ENCODE measurements at places on chromosomes 1 and 21.
A peak's percentile ranks its signal among the peaks of the same experiment; 100 is the strongest.

- no peak for DNase-seq
Observed at GRCh38 chr1:4602462-4603294, 51.7 kb upstream of the AJAP1 start.

DNA sequence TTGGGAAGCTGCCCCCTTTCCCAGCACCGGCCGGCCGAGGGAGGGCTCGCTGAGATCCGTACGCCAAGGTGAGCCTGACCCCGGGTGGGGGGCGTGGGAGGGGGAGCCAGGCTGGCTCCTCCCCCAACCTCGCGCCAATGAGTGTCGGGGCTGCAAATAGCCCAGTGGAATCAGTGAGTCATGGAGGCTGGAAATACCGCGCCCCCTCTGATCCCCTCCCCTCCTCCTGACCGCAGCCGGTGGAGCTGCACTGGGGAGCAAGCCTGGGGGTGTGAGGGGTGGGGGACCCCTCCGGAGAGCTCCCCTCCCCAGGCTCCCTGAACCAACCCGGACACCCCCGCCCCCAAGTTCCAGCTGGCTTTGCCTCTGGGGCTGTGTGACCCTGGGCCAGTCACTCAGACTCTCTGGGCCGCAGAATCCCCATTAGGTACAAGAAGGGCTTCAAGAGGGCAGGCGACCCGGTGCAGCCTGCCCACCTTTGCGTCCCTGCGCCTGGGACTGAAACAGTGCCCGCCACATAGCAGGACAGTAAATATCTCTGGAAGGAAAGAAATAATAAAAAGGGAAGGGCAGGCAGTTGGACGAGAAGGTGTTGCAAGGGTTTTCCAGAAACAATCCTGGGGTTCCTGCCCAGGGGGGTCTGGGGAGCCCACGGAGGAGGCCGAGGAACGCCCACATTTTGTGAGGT lies 4.5 kb downstream of the HSPB7 start:
- peak; percentile 54 for DNase-seq

- DNase-seq: no peak
Observed at GRCh38 chr1:171352554-171352953, 38.6 kb downstream of the FMO4 start.

DNA sequence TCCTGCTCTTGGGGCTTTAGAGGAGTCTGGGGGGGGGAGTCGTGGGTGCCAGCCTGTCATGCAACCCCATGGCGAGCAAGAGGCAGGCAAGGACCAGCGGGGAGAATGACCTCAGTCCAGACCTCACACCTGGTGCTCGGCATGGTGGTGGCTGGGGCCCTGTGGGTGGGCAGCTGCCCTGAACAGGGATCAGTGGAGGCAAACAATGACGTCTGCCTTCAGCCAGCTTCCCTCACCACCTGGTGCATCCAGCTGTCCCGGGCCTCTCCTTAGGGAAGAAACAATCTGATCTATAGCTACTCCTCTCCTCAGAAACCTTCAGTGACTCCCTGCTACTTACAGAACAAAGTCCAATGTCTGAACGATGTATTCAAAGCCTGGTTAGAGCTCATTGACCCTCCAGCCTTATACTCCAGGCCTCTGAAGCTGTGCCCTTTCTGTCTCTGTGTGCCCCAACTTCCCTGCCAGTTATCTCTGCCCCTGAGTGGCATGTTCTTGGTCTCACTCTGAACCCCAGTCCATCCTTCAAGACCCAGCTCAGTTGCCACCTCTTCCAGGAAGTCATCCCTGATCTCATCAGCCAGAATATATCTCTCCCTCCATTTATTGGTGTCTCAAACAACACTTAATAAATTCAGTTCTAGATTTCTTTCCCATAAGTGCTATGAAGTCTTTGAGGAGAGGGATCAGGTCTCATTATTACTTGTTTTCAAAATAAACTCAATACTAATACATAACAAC lies 6.6 kb downstream of the PADI2 start:
- DNase-seq: no peak

- no peak for DNase-seq
Observed at GRCh38 chr1:17002524-17002902, 9.2 kb downstream of the ATP13A2 start.

GRCh38 chr1:27659497-27660299 lies 12.3 kb downstream of the IFI6 start:
- DNase-seq: peak; percentile 86

DNA sequence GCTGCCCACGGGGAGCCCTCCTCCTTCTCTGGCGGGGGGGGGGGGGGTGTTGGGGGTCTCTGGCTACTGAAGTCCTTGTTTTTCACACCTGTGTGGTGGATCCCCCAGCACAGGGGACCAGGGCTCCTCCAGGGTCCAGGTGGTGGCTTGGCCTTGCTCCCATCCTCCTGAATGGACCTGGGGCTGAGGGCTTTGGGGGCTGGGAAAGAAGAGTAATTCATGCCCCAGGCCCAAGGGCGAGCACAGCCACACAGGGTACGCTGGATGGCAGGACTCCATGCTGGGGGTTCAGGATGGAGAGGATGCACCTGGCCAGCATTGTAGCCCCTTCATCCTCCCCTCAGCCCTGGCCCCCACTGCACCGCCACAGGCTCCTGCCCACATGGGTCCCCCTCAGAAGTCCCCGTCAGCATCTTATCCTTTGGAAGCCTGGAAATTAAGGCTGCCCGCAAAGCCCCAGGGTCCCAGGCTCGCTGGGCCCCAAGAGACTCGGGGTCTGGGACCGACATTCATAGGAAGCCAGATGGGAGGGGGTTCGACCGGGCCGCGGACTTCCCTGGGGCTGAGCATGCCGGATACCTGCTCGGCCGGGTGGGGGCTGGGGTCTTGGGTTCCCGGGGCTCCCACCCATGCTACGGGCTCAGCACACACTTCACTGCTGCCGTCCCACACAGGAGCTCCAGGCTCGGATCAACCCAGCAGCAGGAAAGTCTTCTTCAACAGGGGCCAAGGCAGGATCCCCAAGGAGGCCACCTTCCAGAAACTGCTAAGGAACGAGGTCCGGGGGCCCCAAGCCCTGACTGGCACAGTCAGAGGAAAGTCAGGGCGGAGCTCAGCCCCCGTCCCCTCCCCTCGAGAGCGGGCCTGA lies 49.0 kb upstream of the ACTRT2 start:
- DNase-seq: no peak

- no peak for DNase-seq
Observed at GRCh38 chr21:45178070-45178608, 103.8 kb downstream of the ADARB1 start.

- DNase-seq: no peak
Observed at GRCh38 chr1:36829961-36830360, 204.4 kb downstream of the GRIK3 start.

GRCh38 chr1:107124694-107125093 lies 16.1 kb upstream of the NTNG1 start:
- no peak for DNase-seq

GRCh38 chr1:22751124-22751531 lies 40.5 kb downstream of the EPHB2 start:
- no peak for DNase-seq

DNA sequence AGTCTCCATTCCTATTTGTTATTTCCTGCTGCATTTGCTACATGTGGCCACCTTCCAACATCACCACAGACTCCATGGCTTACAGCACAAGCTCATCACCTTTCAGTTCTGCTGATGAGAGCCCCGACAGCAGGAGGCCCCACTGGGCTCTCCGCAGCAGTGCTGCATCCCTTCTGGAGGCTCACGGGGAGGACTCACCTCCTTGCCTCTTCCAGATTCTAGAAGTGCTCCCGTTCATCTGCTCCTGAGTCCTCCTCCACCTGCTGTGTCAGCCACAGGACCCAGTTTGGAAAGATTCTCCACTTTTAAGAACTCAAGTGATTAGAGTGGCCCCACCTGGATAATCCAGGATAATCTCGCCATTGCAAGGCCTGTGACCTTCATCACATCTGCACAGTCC lies 167.6 kb downstream of the PCBP3 start:
- no peak for DNase-seq

DNA sequence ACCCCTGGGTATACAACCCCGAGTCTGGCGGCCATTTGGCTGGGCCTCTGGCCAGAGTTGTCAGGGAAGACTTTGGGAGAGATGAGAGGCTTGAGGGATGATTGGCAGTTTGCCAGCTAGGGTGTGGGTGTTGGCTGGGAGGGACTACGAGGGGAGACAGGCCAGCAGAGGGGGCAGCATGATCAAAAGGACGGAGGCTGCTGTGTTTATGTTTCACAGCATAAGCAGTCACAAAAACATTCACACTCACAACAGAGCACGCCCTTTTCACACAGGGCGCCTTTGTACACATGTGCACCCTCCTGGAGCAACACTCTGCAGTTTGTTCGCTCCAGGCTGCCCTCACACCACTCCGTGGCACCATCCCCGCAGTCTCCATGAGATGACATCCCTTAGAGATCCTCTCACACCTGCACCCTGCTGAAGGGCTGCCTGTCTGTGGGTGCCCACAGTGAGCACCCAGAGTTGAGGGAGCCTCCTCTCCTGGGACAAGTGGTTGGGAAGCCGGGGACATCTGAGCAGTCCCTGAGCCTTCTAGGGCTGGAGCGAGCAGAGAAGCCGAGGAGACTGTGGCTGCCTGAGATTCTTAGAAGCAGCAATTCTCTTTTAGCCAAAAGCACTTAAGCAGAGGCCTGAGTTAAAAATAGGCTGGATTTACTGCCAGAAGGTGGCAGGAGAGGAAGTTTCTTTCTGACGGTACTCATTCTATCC lies 15.4 kb downstream of the EFNA3 start:
- DNase-seq: peak; percentile 71

GRCh38 chr1:57874418-57874877 lies 450.6 kb upstream of the DAB1 start:
- DNase-seq: no peak

- DNase-seq: no peak
Observed at GRCh38 chr1:117113199-117113598, 8.3 kb downstream of the TRIM45 start.

DNA sequence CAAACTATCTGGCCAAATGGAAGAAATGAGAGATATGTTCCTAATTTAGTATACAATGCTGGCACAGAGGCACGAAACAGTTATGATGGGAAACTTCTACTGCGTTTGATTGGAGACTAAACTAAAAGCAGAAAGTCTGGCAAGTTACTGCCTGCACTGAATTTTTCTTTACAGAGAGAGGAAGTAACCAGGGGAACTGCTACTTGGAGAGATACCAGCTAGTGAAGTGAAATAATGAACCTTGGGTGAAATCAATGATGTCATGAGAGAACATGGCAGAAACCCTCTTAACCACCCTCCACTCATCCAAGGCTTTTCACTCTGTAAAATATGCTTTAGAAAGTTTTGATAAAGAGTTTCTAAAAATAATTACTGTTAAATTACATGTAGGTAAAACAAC lies 29.3 kb downstream of the NIBAN1 start:
- peak; percentile 49 for DNase-seq

DNA sequence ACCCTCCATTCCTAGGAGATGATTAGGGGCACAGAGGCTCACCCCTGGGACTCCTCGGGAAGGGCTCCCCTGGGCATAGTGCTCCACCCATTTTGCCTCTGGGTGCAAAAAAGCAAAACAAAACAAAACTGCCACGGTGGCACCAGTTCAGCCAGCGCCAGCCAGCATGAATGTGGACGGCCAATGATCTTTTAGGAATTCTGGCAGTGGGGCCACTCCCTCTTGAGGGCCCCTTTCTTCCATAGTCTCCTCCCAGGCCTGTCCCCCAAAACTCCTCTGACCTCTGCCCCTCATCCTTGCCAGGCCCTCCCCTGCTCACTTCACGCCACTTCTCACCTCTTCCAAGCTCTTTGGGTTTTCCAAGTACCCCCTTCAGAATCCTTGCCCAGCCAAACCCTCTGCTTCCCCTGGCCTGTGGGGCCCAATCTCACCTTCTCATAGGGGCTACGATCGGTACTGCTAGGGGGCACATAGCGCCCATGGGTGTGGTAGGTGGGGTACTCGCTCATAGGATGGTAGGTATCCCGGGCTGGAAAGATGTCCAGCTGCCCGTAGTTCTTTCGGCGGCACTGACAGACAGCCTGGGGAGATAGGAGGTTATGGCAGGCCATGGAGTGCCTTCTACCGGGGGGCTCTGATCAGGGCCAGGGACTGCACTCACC lies 13.3 kb downstream of the TRIM46 start:
- no peak for DNase-seq

DNA sequence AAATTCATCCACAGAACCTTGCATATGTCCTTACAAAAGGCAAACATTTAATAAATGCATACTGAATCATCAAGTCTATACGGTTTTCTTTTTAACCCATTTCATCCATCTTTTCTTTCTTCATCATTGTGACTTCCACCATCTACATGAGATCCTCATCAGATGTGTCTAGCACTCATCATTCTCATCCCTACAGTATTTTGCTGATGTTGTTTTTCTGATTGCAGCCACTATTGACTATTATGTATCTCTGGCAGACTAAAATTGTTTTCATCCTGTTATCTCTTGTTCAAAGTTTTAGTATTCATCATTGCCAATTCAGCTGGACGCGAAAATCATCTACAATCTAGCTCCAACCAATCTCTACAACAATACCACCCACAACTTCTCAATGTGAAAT lies 5.9 kb downstream of the LRIF1 start:
- no peak for DNase-seq

- DNase-seq: peak; percentile 69
Observed at GRCh38 chr1:36609241-36610027, 126.7 kb upstream of the CSF3R start.

DNA sequence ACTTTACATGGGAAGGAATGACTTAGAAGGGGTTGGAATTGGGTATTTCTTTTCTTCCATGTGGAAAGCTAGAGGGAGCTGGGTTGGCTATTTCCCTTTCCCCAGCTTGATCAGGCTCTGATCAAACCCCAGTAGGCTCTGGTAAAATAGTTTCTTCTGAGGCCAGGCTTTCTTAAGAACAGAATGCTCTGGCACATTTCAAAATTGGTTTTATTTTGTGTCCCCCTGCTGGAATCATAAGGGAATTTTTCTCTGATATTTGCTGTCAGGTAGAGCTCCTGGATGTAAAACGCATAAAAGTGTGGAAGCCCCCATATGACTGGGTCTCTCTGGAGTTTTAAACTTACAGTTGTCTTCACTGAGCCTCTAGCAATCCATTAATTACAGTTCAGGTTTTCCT lies 17.1 kb upstream of the APOBEC4 start:
- DNase-seq: no peak

DNA sequence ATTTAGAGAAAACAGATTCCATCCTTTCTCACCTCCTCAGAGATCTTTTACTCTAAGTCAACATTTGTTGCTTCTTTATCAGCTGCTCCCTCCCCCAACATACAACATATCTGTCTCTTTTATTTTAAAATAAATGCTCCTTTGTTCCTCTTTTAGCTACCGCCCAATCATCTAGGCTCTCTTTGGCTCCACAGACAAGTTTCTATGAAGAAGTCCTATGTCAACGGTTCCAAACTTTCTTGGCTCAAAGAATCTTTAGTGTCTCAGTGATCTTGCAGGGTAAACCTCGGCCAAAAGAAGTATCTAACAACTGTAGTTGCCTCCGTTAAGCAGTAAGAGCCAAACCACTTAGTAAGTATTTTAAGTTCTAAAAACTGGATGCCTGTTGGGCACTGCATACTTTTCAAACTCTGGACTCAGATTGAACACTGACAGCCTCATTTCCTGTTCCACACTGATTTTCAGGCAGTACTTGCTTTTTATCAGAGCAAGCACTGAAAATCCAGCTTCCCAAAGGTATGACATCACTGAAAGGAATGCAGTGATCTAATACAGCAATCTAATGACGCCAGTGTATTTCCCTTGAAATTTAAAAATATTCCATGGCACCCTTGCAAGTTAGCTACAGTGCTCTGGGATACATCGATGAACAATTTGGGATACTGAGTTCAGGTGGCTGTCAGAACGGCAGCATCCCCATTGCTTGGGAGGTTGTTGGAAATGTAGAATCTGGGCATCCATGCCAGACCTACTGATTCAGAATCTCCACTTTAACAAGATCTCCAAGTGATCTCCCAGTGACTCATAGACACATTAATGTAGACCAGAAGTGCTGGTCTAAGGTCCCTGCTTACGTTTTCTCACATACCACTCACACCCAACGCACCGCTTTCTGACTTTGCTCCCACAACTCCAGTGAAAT lies 26.8 kb downstream of the EGLN1 start:
- peak; percentile 27 for DNase-seq
